Kidney capillary endothelial cell (primary cell): ENCODE measurements at places on chromosomes 7 and 10.
A peak's percentile ranks its signal among the peaks of the same experiment; 100 is the strongest.

GRCh38 chr10:135601-136464, 578 bp downstream of the ZMYND11 start:
- DNase-seq, result peak; percentile 30

GRCh38 chr7:45350896-45351295, 193.3 kb downstream of the RAMP3 start:
- no peak for DNase-seq

GRCh38 chr10:65342245-65342644, 1583.6 kb upstream of the LRRTM3 start:
- DNase-seq, result no peak

GRCh38 chr7:149764481-149765398, 8.6 kb downstream of the ZNF467 start:
- no peak for DNase-seq

- DNase-seq, result no peak
Measured at GRCh38 chr10:109862738-109863137, 60.6 kb downstream of the XPNPEP1 start.

DNA sequence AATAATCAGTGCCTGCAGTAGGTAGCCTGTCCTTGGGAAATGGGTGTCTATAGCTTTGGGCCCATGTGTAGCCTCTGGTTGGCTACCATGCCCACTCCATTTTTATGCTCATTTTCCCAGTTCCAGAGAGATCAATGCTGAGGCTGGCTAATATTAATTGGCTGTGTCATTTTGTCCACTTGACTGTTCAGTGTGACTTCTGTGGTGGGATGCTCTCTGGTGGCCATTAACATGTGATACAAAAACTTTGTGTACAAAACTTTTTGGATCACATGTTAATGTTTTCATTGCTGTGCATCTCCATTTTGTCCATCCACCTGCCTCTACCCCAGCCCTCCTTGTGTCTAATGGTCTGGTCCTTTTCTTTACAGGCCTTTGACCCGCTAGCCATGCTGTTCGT, 22.7 kb downstream of the VIM start:
- no peak for DNase-seq

GRCh38 chr10:50540826-50541122, 83.0 kb downstream of the SGMS1 start:
- no peak for DNase-seq

DNA sequence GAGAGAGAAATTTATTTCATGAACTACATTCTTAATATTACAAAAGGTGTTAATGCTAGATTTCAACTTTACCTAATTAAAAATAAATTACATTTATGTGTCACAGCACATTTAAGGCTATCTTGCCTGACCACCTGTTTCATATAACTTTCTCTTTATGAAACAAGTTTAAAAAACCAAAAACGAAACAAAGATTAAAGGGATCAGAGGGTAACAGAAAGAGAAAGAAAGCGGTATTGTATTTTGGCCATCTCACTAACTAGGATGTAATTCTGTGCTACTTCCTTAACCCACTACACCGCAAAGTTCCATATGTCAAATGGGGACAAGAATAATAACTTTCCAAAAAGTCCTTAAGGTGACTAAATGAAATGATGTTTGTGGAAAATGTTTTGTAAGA, 6.3 kb upstream of the RHOBTB1 start:
- DNase-seq, result no peak

GRCh38 chr7:139177696-139178095, 53.3 kb upstream of the UBN2 start:
- no peak for DNase-seq

GRCh38 chr7:40527723-40528122, 392.9 kb downstream of the SUGCT start:
- no peak for DNase-seq
